ENCODE measurements at places on chromosomes 16 and 17.

DNA sequence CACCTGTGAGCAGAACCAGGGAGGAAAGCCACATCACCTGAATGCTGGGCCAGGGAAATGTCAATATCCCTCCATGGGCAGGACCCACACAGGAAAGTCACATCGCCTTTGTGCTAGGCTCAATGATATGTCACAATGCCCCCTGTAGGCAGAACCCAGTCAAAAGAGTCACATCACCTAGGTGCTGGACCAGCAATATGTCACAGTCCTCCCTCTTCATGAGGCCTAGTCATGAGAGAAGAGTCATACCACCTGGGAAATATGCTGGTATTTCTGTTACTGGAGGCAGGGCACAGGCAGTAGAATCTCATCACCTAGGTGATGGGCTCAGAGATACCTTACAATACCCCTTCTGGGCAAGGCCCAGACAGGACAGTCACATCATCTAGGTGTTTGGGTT, 1843.4 kb downstream of the TP53TG3F start:
- DNase-seq, result no peak

DNA sequence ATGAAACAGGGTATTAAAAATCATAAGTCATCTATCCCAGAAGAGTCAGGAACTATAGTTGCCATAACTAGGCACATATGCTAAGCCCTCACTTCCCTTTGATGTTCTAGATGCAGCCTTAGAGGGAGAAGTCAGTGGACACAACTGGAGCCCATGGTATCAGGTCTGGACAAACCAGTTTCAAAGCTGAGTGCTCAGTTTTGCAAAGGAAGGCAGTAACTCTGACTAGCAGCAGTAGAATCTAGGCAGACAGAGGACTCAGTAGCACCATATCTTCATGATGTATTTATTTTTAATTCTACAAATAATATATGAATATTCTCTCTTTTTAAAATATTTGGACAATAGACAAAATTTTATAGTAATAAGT, 11.7 kb upstream of the FAM20A start:
- DNase-seq, result no peak

DNA sequence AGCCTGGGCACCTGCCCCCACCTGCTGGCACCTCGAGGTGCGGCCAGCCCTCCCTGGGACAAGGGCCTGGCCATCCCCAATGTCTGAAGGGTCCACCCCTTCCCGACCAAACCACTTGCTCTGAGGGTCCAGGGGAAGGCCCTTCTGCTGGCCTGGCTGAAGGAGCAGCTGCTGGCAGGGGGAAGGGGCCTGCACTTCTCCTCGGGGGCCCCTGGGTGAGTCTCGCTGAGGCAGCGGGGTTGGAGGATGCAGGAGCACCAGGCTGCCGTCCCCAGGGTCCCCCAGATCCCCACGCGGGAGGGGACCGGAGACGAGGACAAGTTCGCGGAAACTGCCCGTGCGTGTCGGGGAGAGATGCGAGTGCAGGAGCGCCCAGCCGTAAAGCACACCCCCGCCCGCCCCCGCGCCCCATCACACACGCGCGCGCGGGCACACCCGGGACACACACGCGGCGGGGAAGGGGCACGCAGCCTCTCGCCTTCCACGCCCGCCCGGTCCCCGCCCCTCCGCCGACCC, 725 bp upstream of the CACNA1H start:
- peak; percentile 28 for DNase-seq

DNA sequence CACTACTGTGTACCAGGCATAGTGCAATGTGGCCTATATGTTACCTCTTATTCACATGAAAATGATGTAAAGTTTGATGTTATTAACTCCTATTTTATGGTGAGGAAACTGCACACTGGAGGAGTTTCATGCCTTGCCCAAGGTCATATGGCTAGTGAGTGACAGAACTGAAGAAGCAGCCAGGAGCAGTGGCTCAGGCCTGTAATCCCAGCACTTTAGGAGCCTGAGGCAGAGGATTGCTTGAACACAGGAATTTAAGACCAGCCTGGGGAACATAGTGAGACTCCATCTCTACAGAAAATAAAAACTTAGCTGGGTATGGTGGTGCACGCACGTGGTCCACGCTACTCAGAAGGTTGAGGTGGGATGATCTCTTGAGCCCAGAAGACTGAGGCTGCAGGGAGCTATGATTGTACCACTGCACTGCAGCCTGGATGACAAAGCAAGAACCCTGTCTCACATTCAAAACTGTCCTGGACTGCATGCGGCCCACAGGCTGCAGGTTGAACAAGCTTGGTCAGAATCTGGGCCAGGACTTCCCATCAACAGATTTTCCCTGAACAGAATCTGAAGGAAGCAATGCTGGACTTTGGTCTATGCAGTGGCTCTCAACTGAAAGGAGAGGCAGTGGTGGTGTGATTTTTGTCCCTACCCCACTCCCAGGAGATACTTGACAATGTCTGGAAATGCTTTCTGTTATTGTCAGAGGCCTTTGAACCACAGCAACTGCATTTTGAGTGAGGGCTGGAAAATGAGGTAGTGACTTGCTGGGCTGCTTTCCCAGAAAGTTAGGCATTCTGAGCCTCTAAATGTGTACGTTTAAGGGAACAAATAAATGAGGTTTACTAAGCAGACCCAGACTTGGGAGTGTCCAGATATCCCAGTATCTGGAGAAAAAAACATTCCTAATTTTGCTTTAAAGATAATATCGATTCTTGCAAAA, 479.5 kb downstream of the TMEM114 start:
- no peak for DNase-seq

- no peak for DNase-seq
Observed at GRCh38 chr16:1199347-1200013, 25.6 kb downstream of the TPSG1 start.

DNA sequence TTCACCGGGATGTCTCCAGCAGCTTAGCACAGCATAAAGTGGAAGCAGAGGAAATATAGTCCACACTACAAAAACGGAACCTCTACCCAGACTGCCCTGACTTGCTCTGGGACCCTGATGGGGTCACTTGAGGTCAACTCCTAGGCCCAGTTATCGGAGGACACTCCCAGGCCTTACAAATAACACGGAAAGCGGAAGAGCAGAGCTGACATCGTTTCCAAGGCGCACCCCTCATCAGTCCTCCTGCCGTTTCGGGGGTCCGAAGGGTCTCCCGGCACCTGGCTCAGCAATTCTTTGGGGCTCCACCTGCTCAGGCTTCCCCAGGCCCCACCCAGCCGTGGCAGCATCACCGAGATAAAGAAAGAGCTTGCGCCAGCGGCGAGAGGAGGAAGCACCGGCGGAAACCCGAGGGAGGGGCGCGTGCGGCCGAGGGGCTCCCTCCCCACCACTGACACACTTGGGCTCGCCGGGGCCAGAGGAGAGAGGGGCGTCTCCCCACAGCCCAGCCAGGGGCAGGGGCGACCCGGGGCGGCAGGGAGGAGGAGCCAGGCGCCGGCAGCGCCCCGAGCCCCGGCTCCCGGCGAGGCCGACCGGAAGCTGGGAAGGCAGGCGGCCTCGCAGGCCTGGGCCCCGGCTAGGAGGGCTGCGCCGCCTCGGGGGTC, 727 bp downstream of the CORO7 start:
- DNase-seq, result peak; percentile 69

- DNase-seq, result no peak
Observed at GRCh38 chr16:2762711-2763110, 10.3 kb downstream of the SRRM2 start.

DNA sequence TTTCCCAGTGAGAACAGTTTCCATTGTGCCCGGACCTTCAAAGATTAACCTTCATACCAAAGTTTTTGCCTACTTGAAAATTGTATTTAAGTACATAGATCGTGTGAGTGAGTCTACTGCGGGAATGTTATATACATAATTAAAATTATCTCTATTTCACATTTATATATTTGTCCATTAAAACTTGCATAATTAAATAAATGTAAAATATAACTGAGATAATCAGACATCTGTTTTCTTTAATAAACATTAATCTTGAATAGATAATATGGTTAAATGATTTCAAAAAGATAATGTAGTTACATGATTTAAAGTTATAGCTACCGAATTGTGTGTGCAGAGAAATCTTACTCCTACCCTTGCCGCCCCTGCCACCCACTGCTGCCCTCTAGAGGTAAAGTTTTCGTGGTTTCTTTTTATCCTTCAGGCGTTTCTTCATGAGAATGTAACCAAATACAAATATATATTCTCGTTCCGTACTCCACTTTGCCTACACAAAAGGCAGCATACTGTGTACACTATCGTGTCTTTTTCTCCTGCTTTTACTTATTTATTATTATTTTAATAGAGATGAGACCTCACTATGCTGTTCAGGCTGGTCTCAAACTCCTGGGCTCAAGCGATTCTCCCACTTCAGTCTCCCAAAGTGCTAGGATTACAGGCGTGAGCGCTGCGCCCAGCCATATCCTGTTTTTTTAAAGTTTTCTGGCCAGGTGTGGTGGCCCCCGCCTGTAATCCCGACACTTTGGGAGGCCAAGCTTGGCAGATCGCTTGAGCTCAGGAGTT, 35.6 kb downstream of the RPA1 start:
- DNase-seq, result peak; percentile 77

DNA sequence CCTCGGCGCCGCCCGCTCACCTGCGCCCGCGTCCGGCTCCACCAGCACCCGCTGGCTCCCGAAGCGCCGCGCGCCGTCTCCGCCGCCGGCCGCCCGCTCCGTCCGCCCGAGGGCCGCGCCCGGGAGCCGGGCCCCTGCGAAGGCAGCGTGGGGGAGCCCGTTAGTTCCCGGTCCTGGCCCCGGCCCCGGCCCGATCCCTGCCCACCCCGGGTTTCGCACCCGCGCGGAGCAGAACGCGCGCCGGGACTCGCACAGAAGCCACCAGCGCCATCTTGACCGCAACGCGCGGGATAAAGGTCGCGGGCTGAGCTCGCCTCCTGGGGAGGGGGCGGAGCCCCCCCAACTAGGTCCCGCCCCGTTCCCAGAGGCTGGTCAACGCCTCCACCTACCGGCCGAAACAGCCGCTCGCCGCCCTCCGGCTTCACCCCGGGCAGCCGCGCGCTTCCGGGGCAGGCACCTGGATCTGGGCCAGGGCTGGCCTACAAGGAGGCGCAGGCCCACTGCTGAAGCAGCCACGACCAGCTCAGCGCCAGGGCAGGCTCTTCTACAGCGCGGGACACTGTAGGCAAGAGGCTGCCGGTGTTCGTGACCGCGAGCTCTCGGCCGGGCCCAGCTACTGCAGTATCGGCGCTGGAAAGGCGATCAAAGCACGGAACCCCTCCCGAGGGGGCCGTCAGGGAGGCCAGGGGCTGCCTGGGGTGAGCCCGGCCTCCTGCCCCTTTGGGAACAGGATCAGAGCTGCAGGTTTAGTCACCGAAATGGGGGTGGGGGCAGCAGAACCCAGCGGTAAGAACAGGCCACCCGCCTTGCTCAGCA, at the start of gene ECI1:
Gene ECI1, minus strand, starts transcription at position 292 of the 816 bp plus-strand sequence. Its CDS starts 21 bp downstream, at position 271.
- peak; percentile 85 for DNase-seq

DNA sequence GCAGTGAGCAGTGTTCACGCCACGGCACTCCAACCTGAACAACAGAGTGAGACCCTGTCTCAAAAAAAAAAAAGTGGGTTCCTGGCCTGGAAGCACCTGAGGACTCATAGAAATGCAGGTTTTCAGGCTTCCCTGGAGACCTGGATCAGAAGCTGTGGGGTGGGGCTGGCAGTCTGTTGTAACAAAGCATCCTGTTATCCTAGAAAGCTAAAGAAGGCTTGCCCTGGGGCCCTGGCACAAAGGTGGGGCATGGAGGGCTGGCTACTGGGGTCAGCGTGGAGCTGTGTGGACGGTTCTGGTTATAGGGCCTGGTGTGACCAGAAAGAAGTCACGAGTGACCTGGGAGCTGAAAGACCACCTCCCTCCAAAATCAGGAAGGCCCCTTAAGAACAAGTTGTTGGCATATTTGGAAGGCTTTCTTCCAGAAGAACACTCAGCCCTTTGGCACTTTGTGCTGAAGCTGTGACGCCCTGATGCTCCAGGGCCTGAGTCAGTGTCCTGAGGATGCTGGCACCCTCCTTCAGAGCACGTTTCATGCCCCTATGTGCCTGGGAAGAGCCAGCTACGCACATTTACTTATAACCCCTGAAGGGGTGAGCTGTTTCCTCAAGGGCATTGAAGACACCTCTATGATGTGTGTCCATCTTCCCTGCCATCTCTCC, 6.2 kb downstream of the CRISPLD2 start:
- DNase-seq, result no peak

DNA sequence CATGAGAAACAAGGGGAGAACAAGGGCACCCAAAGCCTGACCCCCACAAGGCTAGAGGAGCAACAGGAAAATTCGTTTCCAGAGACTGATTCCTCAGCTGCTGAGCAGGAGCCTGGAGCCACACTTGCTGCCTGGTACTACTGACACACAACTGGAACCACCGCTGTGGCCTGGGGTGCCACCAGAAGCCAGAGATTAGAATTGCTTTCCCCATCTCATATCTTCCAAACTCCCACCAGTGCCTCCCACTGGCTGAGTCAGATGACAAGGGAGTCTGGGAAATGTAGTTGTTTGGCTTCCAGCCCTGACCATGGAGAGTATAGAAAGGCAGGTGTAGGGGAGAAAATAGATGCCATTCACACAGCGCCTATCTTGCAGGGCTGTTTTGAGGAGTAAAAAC, 4.1 kb upstream of the TMEM11 start:
- no peak for DNase-seq

DNA sequence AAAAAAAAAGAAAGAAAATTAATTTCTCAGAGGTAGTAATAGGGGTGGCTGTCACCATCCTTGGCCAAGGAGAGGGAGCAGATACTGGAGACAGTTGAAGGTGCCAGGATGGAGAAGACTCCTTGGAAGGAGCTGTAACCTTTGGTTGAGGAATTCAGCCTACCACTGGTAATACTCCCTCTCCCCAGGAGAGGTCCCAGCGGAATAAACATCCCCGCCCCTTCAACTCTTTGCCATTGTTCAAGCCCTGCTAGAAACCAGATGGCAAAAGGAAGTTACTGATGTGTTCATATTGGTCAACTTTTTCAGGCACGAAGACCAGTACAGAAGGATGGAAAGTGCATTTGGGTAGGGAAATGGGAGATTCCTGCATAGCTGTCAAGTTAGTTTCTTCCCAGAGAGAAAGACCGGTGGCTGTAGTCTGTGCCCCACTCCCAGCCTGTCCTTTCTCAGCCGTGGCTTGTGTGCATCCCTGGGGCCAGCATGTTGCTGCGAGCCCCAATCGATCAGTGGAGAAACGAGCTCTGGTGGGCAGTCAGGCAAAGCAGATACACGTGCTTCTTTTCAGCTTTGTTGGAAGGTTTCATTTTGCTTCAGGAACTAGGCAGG, 612.1 kb downstream of the MAF start:
- DNase-seq, result no peak

Data from CD4-positive, alpha-beta T cell treated with Interleukin-15 for 4 hours (primary cell).